ENCODE measurements at places on chromosomes 11 and 22.

GRCh38 chr22:42847110-42847509 lies 10.0 kb downstream of the ARFGAP3 start:
- DNase-seq: no peak

DNA sequence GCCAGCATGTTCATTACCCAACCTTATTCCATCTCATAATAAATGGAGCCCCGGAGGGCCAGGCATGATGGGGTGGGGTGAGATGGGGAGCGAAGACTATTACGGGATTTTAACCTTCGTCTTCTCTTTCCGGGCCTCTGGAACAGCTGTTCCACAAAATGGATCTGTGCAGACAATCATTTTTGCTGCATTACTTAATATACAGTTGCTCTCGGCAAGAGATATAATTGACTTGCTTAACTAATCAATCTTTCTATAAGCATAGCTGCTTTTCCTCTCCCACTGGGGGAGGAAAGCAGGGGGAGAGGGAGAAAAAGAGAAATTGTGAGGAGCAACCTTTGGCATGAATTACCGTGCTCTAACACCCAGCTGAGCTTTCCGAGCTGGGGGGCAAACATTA lies 440.4 kb downstream of the BUD13 start:
- DNase-seq: no peak

DNA sequence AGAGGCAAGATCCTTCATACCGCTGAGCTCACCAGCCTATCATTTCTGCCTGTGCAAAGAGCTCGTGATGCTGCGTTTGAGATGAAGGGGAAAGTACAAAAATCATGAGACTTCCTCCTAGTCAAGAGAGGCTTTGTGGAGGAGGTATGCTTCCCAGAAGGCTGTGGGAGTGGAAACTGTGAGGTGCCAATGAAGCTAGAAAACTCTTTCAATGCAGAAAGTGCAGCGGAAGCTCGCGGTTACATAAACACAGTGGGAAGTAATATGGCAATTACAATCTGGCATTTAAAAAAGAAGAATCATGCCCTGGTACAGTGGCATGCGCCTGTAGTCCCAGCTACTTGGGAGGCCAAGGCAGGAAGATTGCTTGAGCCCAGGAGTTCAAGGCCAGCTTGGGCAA lies 134.8 kb downstream of the EHF start:
- no peak for DNase-seq

GRCh38 chr22:43118024-43118849 lies 7.7 kb downstream of the BIK start:
- DNase-seq: no peak
